ENCODE measurements at places on chromosomes 3 and 15.

DNA sequence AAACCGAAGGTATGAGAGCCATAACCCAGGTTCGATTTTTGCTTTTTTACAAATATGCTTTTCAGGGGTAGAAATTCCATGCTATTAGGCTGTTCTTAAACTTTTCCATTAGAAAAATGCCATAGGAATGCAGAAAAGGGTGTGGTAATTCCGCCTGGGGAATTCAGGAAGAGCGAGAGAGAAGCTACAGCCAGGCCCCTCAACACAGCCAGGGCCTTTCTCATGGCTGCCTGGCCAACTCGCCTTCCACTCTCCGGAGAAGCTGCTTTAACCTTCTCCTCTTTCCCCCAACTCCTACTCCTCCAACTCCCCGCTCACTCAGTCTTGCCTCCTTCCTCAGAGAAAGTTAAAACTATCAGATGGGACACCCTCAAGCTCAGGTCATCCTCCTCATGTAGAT lies 9.1 kb upstream of the TICRR start:
- no peak for DNase-seq

GRCh38 chr3:184133840-184134745 lies 1.1 kb upstream of the EIF2B5 start:
- peak; percentile 78 for DNase-seq

- no peak for DNase-seq
Measured at GRCh38 chr3:146777941-146778340, 172.8 kb upstream of the PLSCR5 start.

- DNase-seq, result no peak
Measured at GRCh38 chr15:78174401-78174800, 25.2 kb downstream of the IDH3A start.

- DNase-seq, result no peak
Measured at GRCh38 chr15:40253167-40253790, 14.4 kb downstream of the PAK6 start.

- DNase-seq, result no peak
Measured at GRCh38 chr3:52246264-52246620, 683 bp downstream of the PPM1M start.

DNA sequence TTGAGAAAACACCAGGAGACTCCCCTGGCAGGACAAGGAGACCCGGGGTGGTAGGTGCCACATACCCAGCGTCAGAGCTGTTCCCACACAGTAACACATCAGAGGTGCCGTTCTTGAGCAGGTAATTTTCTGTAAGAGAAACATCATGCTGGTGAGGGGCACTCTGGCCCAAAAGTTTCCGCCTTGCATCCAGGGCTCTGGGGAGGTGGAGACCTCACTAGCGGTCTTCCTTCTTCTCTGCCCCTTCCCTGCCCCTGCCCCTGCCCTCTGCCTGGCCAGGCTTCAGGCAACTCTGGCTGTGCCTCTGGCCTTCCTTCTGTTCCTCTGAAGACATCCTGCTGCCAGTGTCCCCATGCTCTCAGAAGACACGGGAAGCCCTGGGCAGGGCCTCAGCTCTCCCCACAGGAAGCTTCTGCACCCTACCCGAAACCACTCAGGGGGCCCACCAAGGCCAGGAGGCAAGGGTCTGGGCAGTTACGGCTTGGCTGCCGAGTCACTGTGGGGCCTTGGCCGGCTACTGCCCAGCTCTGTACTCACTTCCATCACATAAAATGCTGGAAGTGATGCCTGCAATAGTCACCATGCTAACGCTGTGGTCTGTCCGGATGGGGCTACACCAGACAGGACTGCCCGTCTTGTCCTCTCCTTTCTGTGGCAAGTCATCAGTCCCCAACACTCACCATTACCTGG lies 41.3 kb downstream of the SCN5A start:
- no peak for DNase-seq

- DNase-seq, result no peak
Measured at GRCh38 chr3:5347486-5347885, 160.0 kb downstream of the EDEM1 start.

- DNase-seq, result peak; percentile 46
Measured at GRCh38 chr15:72136170-72137051, 18.2 kb downstream of the SENP8 start.

- DNase-seq, result no peak
Measured at GRCh38 chr3:72175296-72175858, 390.4 kb upstream of the PROK2 start.

DNA sequence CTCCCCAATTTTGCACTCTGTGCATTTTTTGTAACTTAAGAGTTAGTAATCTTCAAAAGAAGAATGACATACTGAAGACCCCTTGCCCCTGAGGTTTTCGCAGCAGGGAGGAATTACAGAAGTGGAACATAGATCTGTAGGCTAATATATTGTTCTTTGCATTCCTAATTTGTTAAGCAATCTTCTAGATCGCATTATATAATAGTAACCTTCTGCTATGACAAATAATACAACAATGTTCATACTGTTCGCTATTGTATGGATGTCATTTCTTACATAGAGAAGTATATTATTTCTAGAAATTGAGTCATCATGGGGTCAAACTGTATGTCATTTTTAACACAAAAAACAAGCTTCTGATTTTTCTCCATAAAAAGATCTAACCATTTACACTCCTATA lies 95.8 kb upstream of the TGFBR2 start:
- DNase-seq, result no peak

DNA sequence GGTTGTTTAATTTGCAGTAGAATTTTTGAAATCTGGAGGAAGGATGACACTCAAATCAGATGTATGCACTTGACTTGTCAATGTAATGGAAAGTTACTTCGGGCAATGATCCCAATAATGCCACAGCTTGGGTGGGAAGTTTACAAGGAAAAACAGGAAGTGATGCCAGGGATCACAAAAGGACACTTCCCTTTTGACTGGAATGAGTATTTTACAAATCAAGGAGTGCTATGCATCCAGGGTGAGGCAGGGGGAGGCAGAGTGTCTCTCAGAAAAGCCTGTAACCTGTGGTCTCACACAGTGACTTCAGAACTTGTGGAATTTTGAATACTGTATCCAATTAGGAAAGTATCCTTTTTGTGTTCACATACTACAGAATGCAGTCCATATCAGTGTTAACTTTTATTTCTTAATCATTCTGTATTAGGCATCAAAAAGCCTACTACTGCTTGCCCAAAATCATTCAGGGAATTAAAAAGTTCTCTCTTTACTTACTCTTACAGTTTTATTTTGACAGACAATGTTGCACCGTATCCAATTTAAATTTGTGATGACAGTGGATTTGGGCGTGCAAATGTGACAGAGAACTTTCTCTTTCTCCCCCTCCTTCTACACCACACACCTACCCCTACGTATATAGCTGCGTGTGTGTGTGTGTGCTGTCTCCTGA lies 445.1 kb downstream of the MECOM start:
- peak; percentile 29 for DNase-seq

DNA sequence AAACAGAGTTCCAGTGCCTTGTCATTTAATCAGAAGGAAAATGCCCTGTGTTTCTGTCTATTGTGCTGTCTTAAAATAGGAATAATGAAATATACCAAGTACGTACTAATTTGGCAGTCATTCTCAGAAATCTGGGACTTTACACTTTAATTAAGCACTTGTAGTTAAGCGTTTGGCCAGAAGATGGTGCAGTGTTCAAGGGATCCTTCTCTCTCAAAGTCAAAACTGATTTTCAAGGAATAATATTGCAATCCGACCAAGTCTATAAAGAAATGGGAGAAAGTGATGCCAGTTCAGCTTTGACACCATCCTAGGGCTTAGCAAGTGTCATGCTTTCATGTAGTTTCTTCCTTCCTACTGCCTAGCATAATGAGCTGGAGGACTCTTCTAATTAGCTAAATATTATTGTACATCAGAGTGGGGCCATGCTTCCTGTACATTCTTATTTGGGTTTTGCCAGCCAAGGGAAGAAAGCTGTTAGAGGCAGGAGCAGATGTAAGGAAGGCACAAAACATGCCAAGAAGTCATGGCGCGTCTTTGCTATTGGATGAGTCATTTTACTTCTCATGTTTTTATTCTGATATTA lies 64.8 kb downstream of the SAMMSON start:
- DNase-seq, result peak; percentile 24
